ENCODE measurements at places on chromosomes 3 and 15.

DNA sequence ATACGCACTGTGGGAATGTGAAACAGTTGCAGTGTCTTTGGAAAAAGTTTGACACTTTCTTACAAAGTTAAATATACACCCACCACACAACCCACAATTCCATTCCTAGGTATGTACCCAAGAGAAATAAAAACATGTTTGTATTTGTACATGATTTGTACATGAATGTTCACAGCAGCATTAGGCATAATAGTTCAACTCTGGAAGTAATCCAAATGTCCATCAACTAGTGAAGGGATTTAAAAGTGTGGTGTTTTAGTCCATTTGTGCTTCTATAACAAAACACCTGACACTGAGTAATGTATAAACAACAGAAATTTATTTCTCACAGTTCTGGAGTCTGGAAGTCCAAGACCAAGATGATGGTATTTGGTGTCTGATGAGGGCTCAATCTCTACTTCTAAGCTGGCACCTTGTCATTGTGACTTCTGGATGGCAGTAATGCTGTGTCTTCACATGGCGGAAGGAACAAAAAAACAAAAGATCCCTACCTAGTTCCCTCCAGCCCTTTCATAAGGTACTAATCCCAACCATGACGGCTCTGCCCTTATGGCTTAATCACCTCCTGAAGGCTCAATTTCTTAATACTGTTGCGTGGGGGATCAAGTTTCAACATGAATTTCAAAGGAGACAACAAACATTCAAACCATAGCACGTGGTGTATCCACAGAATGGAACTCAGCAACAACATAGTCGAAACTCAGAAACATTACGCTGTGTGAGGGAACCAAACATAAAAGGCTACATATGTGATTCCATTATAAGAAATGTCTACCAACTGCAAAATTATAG is 120.5 kb downstream of the AQP9 start:
- DNase-seq: no peak

DNA sequence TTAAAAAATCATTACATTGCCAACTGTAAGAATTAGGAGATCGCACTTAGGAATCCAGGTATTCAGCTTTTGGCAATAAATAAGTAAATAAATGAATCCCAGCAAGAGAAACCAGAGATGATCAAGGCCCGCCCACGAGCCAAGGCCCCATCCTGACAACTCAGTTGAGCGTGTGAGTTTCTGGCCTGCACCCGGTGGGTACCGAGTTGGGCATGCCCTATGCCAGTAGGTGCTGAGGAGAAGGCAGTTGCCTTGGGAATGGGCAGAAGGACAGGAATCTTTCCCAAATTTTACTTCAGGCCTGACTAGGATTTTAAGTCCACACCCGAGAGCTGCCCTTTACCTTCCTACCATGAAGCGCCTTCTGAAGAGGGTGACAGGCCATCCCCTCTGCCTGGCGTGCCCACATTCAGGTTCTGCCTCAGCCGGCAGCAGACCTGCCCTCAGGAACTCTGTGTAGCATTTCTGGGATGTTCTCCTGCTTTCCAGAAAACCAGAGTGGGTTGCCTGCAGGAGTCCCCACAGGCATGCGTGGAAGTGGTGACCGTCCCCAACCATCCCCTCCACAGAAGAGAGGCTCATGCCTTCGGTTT is 99.3 kb upstream of the ALDH1A3 start:
- DNase-seq: no peak

DNA sequence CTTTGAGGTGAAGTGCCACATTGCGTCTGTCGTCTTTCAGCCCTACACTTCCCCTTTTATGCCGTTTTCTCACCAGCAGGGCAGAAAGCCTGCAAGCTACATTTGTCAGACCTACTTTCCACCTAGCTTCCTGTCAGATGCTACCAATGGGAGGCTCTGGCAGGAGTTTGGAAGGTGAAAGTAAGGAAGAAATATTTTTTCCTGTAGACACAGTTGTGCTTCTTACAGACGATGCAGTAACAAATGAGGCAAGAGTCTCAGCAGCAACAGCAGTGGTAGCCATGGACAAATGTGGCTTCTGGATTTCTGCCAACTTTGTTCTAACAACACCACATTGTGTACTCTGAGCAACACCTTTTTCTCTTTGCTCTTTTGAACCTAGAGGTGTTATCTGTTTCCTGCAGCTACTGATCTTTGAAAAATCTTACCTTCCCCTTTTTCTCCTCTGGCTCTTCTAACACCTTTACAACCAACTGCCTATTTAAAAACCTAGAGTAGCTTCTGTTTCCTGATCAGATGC is 70.6 kb upstream of the STT3B start:
- no peak for DNase-seq

DNA sequence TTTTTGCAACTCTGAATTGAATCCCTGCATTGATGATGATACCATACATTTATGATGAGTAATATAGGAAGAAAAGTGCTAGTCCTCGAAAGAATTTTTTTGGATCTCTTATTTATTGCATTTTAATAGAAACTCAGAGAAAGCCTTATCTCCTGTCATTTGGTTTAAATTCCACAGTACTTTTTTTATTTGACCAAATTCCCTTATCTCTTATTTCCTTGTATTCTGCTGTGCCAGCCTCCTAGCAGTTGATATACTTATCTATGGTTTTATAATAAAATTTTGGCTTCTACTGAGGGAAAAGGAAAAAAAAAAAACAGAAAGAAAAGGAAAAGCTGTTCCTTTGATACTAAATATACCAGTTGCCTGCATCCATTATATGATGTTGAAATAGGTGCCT is 535.1 kb upstream of the NR2F2 start:
- DNase-seq: no peak

DNA sequence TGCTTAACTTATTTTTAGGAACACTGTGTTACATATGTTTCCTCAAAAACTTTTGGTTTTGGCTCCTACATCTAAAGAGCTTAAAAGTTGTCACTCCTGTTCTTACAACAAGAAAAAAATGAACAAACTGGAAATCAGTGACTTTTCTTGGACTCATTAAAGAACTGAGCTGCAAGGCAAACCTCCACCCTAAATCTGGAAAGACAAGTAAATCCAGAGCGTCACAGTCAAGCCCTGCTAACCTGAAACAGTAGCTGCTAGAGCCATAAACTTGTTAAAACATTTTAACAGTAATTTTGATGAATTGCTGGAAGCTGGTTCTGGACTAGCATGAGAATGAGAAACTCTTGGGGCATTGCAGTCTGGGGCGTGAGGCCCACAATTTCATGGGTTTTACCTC is 350.5 kb upstream of the COL8A1 start:
- no peak for DNase-seq

GRCh38 chr15:64447536-64448315 is 12.7 kb upstream of the ZNF609 start:
- no peak for DNase-seq

Measured in stimulated activated effector memory CD8-positive, alpha-beta T cell treated with anti-CD3 and anti-CD28 coated beads, Interleukin-12 subunit alpha, Interleukin-12 subunit beta, amount 100 ng/mL, for 72 hours (primary cell).